ENCODE measurements at places on chromosomes 12 and 14.
A peak's percentile ranks its signal among the peaks of the same experiment; 100 is the strongest.

- no peak for DNase-seq
Measured at GRCh38 chr12:997505-997904, 6.5 kb downstream of the ERC1 start.

GRCh38 chr14:85418721-85419120 lies 111.2 kb upstream of the FLRT2 start:
- DNase-seq = no peak

GRCh38 chr12:39989501-39989900 lies 116.4 kb downstream of the SLC2A13 start:
- DNase-seq = no peak

DNA sequence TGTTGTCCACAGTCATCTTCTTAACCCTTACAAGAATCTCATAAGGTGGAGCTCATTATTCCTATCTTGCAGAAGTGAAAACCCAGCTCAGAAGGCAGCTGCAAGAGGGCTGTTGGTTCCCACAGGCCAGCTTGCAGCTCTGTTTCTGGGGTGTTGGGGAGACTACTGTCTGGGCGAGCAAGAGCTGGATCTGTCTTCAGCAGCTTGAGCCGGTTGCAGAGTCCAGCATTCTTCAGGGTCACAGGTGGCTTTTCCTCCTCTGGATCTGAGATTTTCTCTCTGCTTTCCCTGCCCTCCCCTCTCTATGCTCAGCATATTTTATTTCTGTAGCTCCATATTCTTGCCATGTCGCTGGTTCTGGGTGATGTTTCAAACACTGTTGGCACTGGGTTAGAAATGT lies 87.4 kb downstream of the PAPOLA start:
- DNase-seq = no peak

GRCh38 chr12:70648191-70648590 lies 11.0 kb upstream of the PTPRB start:
- DNase-seq = no peak

GRCh38 chr12:122003651-122004611 lies 17.8 kb upstream of the BCL7A start:
- DNase-seq = no peak

DNA sequence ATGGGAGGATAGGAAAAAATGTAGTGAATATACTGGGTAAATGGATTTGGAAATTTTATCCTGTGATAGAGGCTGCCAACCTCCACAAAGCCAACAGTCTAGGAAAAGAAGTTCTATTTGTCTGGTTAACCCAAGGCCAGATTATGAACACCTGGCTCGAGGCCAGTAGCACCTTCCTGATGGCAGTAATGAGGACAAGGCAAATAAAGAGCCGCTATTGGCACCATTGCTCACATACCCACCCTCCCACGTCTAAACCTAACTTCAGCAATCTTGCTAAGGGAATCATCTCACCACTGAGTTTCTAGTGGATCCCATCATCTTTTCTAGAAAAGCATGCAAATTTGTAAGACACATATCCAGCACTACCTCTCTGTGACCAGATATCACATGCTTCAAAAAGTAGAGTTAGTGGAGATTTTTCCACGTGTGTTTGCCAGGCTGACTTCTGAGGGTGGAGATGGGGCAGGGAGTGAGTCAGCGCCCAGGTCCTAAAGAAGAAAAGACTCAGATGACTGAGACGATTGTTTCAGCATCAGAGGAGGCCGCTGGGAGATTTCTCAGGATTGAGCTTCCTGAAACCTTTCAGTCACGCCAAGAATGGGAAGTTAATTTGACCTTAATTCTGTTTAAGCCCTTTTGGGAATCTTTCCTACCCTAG lies 362.9 kb downstream of the EMP1 start:
- no peak for DNase-seq

DNA sequence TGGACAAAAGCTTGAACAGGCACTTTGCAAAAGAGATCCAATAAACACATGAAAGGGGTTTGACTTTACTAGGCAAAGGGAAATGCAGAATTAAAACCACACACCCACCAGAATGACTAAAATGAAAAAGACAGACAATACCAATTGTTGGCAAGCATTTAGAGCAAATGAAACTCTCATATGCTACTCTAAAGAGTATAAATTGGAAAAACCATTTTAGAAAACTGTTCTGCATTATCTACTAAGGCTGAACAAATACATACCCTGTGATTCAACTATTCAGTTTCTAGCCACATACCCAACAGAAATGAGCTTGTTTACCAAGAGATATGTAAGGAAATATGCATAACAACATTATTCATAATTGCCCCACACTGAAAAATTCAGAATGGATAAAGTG lies 8.5 kb upstream of the IL22 start:
- no peak for DNase-seq

- DNase-seq = peak; percentile 18
Measured at GRCh38 chr14:103679351-103679750, 35.9 kb downstream of the XRCC3 start.

DNA sequence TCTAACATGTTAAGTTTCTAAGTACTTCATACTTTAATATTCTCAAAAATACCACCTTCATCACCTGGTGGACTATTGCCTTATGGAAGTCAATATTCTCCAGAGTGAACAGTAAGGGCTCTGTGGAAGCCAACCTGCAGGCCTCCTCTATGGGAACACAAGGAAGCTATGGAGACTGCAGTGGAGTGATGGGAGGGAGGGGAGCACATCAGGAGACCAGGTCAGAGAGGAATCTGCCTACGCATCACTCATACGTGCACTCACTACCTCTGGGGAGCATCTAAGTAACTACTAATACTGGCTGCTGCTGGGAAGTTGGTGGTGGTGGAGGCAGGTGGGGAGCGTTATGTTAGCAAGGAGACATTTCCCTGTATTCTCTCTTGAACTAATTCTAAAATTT lies 19.9 kb downstream of the HECTD4 start:
- no peak for DNase-seq

DNA sequence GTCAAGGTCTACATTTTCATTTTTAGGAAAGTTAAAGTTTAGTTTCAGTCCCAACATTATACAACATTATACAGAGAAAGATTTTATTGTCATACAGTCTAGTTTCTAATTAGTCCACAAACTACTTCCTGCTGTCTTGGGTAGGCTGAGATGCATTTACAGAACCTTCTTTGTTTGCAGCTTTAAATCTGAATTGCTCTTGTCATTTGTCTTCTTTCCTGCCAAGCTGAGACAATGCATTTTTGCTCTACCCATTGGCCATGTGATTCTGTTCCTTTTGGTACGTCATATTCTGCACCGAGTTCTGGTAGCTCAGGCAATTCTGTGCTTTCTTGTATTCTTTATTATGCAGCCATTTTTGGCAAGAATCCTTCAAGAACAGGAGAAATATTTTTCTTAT lies 228.5 kb downstream of the ATP23 start:
- no peak for DNase-seq

DNA sequence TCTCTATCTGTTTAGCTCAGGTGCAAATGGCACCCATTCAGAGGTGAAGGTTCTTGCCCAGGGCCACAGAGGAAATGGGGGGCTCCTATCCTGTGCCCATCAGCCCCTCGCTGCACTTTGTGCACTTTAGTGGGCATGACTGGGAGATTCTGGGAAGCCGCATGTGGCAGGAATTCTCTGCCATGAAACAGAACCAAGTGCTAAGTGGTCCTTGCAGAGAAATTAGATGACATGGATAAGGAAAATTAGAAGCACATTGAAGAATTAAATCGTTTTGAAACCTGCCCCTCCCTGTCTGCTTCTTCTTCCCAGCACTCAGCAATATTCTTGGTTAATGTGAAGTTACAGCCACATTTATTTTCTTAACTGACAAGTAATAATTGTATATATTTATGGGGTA lies 185.2 kb upstream of the RTL1 start:
- no peak for DNase-seq

DNA sequence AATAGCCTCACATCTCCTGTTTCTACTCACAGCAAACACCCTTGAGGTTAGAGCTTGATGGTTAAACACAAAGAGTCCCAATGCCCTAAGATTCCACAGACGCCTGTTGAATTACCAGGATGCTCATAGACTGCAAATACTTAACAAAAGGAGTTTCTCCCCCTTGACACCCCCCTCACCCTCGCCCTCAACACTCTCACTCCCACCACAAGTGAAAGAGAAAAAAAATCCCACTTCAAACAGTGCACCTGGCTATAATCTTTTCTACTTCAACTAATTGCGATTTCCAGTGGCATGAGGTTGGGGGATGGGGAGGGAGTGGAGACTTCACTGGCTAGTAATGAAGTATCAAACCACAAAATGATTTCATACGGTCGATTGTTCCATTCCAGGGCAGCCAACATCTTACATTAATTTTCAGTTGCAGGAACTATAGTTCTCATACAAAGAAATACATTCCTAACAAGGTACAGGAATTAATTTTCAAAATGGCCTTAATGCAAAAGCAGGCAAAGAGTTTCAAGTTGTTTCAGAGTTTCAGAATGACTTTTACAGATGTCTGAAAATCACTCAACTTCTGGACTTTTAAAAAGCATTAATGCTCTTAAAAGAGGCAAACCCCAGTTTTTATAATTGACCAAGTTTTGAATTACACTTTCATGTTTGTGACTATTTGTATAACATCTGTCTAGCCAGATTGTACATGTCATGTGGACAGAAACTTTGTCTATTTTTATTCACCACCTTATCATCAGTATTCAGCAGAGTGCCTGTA lies 390.7 kb downstream of the C12orf75 start:
- DNase-seq = no peak

- no peak for DNase-seq
Measured at GRCh38 chr12:113211160-113211559, 10.1 kb upstream of the TPCN1 start.

- DNase-seq = no peak
Measured at GRCh38 chr12:87116780-87117179, 860.6 kb upstream of the MGAT4C start.

GRCh38 chr14:44912041-44912869 lies 49.5 kb downstream of the KLHL28 start:
- DNase-seq = no peak

DNA sequence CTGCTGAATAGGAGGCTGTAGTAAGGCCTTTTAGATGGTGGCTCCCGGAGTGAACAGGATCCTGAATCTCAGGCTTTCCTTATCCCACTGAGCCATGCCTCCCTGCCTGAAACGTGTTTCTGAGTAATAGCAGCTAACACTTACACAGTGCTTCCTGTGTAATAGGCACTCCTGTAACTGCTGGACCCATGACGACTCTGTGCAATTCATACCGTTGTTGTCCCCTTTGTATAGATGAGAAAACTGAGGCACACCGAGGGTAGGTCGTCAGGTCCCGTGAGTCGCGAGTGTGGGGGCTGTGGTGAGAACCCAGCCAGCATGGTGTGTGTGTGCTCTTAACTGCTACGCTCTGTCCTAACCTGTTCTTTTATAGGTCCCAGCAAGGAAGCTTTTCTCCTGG lies 193.6 kb downstream of the CACNA1C start:
- no peak for DNase-seq

- peak; percentile 84 for DNase-seq
Measured at GRCh38 chr14:97380539-97380941, 583.4 kb downstream of the VRK1 start.

GRCh38 chr14:26928019-26928418 lies 330.2 kb upstream of the NOVA1 start:
- DNase-seq = no peak

DNA sequence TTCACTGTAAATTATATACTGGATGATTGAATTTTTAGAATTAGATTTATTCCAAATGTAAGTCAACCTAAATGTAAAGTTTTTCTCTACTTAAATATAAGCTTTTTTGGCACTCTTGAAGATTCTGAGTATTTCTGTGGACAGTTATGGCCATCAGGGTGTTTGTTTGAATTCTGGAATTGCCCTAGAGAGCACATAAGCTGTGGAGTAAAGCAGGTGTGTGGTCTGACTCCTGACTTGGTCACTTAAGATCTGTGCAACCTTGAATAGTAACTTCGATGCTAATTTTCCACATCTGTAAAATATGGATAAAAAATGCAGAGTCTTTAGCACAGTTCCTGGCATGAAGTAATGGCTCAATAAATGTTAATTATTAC lies 64.4 kb downstream of the FUT8 start:
- DNase-seq = no peak

- no peak for DNase-seq
Measured at GRCh38 chr12:107091381-107091780, 2.0 kb downstream of the CRY1 start.

GRCh38 chr12:113241191-113242025 lies 20.1 kb downstream of the TPCN1 start:
- DNase-seq = no peak

GRCh38 chr14:92760524-92760805 lies 12.0 kb upstream of the LGMN start:
- no peak for DNase-seq

GRCh38 chr14:104724981-104725771 lies 1.1 kb downstream of the ADSS1 start:
- DNase-seq = no peak

DNA sequence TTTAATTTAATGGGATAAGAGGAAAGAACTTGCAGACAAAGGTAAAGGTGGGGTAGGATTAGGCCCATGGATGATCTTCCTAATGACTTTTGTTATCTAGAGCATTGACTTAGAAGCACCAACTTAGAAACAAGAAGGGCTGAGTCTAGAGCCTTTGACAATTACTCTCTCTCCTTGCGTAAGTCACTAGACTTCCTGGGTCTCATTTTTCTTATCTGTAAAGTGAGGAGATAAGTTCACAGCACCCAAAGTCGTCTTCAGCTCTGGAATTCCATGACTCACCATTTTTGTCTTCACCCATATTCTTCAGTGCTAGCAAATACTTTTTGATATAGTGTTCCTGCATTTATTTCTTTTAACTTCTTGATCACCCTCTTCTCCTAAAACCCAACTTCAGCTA lies 75.7 kb downstream of the SSPN start:
- no peak for DNase-seq

- no peak for DNase-seq
Measured at GRCh38 chr12:131000000-131000486, 46.3 kb downstream of the ADGRD1 start.

- no peak for DNase-seq
Measured at GRCh38 chr12:91333966-91334365, 151.3 kb upstream of the DCN start.

DNA sequence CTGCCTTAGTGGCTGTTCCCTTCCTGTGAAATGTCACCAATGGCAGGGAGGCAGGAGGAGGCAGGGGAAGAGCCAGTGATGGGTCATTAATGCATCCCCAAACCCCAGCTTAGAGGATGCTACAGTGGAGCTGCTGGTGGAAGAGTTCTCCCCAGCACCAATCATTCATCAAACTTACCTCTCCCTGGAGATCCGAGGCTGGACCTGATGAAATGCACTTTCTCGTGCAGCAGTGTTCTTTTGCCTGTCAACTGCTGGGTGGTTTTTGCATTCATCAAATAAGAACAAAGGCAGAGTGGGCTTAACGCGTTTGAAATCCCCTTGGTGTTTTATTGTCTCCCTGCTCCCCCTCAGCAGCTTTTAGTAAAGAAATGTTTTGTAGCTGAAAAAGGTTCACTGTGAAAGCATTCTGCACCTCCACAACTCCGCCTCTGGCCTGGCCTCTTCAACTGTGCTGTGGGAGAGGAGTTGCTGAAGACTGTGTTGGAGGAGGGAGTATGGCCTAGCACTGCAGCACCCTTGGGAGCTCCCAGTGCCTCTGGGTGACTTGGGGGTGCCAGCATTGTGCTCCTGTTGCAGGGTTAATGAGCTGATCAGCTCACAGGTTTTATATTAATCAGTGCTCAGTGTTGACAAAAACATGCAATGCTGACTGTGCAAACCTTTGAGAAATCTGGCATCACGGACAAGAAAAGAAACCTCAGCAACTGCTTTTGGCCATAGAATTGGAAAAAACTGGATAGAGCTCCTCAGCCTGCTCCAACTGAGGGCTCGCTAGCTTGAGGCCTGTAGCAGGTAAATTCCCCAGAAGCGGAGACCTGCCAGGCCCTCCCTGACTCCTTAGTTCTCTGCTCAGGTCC lies 14.4 kb downstream of the TSPAN9 start:
- no peak for DNase-seq
